ENCODE measurements at places on chromosomes 7 and 10.

DNA sequence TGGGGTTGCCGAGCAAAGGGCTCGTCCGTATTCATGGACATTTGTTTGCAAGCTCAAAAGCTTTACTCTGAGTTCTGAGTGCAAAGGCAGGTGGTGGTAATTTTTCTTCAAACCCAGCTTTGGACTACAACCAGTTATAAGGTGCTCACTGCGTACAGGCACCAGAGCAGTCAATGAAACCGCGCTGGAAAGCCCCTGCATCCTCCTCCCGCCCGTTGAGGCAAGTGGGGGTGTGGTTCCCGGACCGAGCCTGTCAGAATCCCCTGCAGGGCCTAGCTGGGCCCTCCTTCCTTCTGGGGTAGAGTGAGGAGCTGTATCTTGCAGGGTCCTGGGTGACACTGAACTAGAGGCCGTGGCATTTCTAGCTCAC, 22.3 kb downstream of the AMZ1 start:
- no peak for DNase-seq

- DNase-seq, result no peak
These were observed 308.4 kb downstream of the C7orf25 start for GRCh38 chr7:42603496-42603895.

- no peak for DNase-seq
These were observed 32.0 kb upstream of the WAPL start for GRCh38 chr10:86553639-86554038.

DNA sequence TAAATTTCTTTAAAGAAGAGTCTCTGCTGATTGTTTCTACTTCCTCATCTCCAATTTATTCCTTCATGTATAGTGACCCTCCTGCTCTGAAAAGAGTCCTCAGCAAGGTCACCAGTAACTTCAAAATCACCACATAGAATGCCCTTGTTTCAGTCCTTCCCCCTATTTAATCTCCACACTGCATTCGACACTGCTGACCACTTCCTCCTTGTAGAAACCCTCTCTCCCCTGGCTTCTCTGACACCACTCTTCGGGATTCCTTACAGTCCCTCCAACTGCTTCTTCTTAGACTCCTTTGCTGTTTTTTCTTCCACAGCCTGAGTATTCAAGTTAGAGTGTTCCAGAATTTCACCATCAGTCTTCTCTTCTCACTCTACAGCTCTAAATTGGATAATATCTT, 89.5 kb downstream of the VPS41 start:
- no peak for DNase-seq

- no peak for DNase-seq
These were observed 172.6 kb upstream of the NRP1 start for GRCh38 chr10:33506838-33507661.

DNA sequence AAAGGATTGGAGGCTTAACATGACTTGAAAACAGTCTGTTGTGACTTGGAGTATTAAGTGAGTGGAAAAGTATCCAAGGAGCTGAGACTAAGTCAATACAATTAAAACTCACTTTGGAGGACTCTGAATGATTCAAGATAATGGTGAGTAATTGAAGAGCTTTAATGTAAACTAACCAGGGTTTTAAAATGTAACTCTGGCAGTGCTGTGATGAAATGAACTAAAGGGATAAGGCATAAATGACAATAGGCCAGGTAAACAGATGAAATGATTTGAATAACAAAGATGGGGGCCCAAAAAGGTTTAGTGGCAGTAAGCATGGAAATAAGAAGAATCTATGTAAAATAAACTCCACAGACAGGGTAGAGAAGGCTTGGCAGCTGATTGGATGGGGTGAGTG, 316.5 kb upstream of the CACNA2D1 start:
- no peak for DNase-seq

- no peak for DNase-seq
These were observed 88.7 kb upstream of the KCTD7 start for GRCh38 chr7:66539902-66540375.

- DNase-seq, result no peak
These were observed 83.5 kb upstream of the TAS2R16 start for GRCh38 chr7:123079021-123079420.

DNA sequence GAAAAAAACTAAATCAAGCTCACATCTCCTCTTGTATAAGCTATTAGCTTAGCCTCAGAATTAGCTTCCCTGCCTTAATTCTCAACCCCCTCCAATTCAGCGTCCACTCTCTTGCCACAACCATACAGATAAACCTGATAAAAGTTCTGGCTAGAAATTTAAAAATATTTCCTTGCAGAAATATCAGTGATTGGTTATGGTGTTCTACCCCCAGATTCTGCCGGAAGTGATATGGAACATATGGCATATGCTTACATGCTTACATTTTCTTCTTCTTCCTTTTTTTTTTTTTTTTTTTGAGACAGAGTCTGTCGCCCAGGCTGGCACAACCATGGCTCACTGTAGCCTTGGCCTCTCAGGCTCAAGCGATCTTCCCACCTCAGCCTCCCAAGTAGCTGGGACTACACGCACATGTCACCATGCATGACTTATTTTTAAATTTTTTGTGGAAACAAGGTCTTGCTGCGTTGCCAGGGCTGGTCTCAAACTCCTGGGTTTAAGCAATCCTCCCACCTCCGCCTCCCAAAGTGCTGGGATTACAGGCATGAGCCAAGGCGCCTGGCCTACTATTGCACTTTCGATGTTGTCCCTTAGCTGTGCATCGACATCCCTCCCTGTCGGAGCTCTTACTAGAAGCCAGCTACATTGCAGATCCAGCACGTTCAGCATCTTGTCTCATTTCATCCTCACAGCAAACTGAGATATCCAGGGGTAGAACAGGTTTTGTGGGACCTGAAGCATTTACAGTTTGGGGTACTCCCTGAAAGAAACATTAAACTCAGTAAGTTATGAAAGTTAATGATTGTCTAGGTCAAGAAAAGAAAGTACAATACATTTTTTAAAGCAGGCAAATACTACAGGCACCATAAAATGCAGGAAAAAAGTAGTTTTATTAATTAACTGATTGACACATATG, 205.6 kb upstream of the TCF7L2 start:
- no peak for DNase-seq

- no peak for DNase-seq
These were observed 858.7 kb downstream of the REEP3 start for GRCh38 chr10:64379898-64380297.

DNA sequence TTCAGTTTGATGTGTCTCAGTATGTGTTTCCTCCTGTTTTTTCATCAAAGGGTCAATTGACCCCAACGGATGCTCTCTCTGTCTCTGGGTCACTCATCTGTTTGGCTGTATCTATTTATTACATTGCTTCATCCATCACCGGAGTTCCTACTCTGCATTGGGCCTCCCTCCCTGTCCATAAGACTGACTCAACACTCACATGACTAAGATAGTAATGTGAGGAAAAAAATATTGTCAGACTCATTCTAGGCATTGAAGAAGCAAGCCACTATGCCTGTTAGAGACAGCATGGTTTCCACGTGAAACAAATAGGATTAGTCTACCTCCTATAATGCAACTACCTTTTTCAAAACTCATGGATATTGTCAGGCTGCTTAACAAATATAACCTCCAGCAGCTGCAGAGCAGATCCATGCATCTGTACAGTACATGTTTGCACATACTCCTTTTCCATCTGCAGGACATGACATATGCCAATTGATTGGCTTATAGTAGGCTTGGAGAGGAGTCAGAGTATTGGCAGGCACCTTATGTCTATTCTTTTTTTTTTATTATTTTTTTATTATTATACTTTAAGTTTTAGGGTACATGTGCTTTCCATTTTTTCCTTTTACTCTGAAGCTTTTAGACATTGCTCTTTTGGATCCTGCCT, 275.2 kb downstream of the LRRTM3 start:
- no peak for DNase-seq

DNA sequence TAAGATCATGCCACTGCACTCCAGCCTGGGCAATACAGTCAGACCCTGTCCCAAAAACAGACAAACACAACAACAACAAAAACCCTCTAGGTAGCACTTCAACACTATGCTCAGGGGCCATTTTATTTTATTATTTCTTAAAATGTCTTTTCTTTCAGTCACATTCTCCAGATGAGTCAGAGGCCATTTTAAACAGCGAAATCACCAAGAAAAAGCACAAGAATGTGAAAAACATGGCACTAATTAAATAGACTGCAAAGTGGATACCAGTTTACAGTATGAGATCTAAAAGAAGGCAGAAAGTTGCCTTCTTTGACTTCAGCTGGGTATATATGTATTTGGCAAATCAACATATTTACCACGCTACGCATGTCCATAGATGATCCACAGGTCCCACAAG, 6.1 kb upstream of the FGL2 start:
- no peak for DNase-seq

DNA sequence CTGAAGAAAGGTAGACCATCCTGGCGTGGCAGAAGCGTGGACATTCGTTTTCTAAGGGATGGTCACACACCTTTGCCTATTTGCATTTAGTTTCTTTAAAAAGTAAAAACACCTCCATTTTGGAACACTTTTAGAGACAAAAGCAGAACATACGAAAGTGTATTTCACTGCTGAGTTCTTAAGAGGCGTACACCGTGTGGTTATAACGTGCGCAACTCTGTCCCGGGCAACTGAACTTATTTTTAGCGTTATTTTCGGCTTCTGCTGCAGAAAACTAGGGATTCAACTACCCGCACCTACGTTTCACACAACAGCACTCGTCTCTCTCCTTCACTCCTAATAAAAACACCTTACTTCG, 557 bp upstream of the LSM8 start:
- no peak for DNase-seq

- no peak for DNase-seq
These were observed 79.4 kb upstream of the PRR15 start for GRCh38 chr7:29484280-29484679.

DNA sequence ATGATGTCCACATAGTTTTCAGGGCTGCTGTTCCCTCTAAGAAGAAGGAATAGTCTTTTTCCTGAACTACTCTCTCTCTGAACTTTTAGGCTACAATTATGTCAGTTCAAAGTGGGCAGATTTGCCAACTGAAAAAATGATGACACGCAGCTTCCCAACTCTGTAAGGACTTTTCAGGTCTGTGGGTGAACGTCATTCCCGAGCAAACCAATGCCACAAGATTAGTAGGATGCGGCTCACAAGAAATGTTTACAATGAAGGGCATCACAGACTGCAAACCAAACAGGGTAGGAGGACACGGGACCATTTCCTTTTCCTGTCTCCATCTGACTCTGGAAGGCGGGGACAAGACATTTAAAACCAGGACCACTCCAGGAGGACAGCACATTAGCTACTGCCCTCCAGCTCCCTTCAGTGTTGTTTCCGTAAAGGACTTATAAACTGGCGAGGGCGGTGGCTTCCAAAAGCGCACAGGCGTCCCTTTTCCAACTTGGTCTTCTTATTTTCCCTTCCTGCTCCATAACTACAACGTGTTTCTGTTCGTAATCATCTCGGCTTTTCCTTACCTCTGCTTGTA, 539 bp upstream of the MKLN1 start:
- no peak for DNase-seq

- peak; percentile 30 for DNase-seq
These were observed 36.9 kb upstream of the FAM20C start for GRCh38 chr7:155469-155900.

DNA sequence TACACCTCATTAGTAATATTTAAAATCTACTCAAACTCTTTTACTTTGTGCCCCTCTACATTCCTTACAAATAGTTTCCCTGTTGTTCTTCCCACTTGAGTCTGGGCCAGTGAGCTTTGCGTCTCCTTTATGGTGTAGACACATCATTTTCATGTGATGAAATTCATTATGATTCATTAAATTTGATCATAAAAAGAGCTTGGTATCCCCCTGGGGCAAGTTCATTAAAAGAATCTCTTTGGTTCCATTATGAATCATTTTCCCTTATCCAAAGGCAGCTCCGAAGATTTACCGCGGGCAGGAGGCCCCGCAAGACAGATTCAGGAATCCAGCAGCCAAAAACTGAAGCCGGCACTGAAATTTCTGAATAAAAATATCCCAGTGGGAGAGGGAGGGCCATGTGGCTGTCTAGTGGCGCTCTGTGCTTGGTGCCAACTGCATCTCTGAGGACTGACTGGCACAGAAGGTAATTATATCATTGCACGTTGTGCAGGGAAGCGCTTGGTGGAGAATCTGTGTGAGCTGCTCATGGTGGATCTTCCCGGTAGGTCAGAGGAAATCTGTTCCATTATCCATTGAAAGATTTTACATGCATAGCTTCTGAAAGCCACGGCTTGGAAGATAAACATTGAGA, 151.4 kb upstream of the PITRM1 start:
- DNase-seq, result no peak

- no peak for DNase-seq
These were observed 628.4 kb downstream of the PARD3 start for GRCh38 chr10:34186745-34187144.

GRCh38 chr10:128972036-128972405, 495.0 kb upstream of the MGMT start:
- no peak for DNase-seq

- peak; percentile 68 for DNase-seq
These were observed 84.9 kb upstream of the MKI67 start for GRCh38 chr10:128211064-128211504.

- peak; percentile 85 for DNase-seq
These were observed 5.2 kb upstream of the CAMK2G start for GRCh38 chr10:73879296-73880173.

- DNase-seq, result no peak
These were observed 37.8 kb upstream of the MMD2 start for GRCh38 chr7:4996696-4997222.

DNA sequence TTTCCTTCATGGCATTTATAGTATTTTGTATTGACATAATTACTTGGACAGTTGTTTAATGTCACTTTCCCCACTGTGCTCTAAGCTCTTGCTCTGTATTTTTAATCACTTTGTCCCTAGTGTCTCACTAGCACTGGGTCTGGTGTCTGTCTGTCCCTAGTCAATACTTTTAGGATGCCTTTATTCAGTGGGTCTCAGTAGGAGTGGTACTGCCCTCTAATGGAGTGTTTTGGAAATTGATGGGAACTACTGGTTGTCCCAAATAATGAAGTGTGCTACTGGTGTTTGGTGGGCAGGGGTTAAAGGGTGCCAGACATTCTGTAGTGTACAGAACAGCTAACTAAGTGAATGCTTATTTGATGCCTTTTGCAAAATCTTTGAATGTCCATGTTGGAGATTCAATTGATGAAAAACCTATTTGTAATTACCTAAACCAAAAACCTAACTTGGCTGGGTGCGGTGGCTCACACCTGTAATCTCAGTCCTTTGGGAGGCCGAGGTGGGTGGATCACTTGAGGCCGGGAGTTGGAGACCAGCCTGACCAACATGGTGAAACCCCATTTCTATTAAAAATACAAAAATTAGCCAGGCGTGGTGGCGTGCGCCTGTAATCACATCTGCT, 33.3 kb downstream of the CDK14 start:
- peak; percentile 44 for DNase-seq

GRCh38 chr7:93719546-93719945, 145.0 kb upstream of the CALCR start:
- no peak for DNase-seq

Data from retina (tissue), 1 donor.